ENCODE measurements at places on chromosomes 1 and 21. TPM values are rescaled to one million over a fixed set of nuclear protein-coding genes. Genes with fewer than 3 reads are reported as not detected.
A peak's percentile ranks its signal among the peaks of the same experiment; 100 is the strongest.

DNA sequence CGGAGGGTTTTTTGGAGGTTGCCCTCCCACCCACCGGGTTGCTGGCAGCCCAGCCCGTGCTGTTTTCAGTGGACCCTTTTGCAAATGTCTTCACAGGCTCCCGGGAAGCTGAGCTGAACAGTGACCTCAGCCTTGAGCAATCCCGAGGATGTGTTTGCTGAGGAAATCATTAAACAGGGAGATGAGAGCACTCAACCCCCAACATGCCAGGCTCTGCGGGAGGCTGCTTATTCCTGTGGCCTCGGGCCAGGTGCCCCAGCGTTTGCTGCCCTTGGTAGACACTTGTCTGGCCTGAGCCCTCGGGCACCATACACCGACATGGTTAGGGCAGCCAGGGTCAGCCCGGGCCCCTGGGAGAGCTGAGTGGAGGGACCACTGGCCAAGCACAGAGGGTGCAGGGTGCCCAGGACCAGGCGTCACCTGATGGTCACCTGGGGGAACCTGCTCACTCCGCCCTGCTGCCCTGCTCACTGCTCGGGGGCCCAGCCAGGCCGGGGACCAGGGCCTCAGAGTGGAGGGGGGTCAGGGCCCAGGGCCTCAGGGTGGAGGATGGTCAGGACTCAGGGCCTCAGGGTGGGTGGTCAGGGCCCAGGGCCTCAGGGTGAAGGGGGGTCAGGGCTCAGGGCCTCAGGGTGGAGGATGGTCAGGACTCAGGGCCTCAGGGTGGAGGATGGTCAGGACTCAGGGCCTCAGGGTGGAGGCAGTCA, 42.5 kb upstream of the POFUT2 start:
- DNase-seq = peak; percentile 92

KRTAP11-1 gene
- total RNA-seq = not detected

DNA sequence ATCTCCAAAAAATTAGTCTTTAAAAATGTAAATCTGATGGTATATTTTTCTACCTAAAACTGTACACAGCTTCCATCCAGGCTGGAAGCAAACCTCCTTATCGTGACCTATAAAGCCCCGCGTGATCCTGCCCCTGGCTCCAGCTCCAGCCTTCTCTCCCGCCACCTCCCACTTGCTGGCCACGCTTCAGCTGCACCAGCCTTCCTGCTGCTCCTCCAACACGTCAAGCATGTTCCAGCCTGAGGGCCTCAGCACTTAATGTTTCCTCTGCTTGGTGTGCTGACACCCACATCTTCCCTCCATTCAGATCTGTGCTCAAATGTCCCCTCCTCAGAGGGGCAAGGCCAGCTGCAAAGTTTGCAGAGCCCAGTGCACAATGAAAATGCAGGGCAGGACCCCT, 123.5 kb upstream of the MAGI3 start:
- DNase-seq = peak; percentile 83

DNA sequence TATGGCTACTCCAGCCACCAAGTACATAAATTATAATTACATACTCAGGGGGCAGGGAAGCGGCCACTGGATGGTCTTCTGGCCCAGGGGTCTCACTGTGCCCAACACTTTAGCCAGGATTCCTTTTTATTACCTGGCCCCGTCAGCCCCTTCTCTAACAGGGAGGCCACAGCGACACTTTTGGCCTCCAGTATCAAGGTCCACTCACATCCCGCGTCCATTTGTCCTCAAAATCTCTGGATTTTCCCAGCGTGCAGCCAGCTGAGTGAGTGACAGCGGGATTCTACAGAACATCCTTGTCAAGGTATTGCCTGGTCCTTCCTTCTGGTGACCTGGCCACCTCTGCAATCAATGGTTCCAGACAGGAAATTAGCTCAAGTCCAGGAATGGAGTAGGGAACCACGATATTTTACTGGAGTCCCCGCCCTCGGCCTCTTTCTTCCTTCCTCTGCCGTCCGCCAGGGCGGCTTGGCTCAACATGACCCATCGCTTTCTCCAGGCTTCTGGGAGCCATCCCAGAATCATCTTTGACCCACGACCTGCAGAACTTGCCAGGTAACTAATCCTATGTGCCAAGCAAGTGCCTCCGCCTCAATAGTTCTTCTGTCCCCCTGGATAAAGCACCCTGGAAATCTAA, 2.7 kb upstream of the COL6A2 start:
- DNase-seq = no peak

ACP6 gene
- 43.6 TPM for total RNA-seq

- DNase-seq = no peak
Observed at GRCh38 chr21:19237608-19238007, 834.0 kb upstream of the TMPRSS15 start.
